ENCODE measurements at places on chromosomes 7 and 10.

GRCh38 chr10:53135213-53135896 lies 362.8 kb upstream of the MBL2 start:
- no peak for DNase-seq

DNA sequence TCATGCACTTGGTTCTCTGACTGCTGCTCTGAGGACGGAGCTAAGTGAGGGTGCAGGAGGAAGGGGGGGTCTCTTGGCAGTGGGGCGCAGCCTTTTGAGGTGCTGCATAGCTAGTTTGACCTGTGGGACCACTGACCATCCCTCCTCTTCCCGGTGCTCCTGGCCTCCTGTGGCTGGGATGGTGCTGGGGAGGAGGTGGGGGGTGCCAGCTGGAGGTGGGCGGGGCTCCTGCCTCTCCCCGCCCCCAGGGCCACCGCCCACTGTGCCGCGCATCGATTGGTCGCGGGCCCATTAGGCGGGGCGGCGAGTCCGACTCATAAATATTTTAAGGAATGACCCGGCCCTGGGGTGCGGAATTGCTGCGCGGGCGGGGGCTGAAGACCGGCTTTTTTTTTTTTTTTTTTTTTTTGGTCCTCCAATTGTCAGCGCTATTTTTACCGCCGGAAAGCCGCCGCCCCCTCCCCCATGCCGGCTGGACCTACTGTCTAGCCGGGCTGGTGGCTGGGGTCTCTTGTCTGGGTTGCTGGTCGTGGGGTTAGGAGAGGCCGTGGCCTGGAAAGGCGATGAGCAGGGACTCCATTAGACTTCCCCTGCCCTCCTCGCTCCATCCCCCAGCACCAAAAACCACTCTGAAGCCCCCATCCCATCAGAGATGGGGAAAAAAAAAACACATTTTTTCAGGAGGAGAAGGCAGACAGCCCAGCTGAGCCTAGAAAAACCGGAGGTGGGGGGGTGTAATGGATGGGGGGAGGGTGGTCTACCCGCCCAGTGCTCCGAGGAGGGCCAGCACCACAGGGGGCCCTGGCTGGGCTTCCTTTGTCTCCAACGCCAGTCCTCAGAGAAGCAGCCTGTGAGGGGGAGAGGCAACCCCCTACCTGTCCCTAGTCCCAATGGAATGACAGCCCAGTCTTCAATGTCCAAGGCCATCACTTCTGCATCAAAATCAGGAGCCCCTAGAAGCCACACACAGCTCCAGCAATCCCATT lies 6.4 kb downstream of the SH2B2 start:
- DNase-seq, result no peak

- no peak for DNase-seq
Observed at GRCh38 chr7:112892263-112892662, 102.1 kb upstream of the TMEM168 start.

DNA sequence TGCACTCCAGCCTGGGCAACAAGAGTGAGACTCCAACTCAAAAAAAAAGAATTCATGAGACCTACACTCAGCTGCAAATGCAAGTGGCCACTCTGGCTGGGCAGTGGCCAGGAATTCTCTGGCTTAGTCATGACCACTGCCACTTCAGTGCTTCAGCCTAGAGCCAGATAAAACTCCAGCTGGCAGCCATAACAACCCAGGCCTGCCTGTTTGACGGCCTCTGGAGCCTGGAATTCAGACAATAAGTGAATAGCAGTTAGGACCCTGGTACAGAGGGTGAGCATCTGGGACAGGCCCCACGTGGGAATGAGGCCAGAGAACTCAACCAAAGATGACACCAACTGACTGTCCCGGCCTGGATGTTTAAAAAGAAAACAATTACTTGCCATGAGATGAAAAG lies 18.9 kb downstream of the RCC1L start:
- DNase-seq, result no peak

DNA sequence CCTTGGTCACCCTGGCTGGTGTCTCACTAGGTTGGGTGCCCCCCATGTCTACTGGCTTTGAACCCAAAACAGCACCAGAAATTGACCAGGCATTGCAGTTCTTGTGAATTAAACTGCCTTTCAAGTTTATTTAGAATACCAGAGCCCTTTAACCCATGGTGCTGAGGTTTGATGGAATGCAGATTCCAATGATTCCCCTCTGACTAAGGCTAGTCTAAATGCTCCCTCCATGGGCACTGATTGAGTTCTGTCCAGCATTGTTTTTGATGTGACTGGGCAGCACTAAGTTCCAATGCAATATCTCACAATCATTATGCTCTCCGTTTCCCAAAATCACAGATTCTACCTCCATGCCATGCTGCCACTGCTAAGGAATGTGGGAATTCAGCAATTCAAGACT lies 1047.4 kb upstream of the LRRN3 start:
- no peak for DNase-seq

DNA sequence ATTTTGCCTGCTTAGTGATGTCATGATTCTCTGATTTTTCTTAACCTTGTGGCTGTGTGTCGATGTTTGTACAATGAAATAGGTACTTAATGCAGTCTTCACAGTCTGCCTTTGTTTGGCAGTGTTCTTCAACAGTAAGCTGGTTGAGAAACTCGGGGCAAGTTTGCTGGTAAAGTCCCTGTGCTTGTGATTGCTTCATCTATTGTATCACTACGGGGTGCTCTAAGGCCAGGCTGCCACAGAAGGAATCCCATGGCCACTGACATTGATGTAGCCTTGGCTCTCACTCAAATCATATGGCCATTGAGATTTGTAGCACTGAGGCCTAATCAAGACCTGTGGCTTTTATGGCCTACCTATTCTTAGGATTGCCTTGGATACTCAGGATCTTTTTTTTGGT lies 33.5 kb upstream of the PRSS37 start:
- DNase-seq, result no peak

DNA sequence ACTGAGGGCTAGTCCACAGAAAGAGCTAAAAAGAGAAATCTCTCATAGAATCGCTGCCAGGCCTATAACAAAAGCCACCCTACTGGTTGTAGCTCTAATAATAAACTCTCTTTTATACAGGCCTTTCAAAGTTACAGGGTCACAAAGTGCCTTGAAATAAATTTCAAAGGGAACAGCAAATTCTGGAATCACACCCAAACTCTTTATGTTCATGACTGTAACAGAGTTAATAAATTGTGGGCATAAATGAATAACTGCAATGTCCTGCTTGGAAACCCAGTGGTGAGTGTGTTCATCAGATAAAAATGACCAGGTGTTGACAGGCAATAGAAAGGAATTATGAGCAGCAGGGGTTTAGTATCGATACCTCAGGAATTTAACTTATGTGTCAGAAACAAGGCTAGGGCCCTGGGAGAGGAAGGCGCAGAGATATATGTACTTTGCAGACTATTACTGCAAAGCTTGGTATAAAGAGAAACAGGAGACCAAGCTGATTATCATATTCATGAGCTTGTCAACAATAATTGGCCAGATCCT lies 9.3 kb downstream of the CDC14C start:
- DNase-seq, result no peak

DNA sequence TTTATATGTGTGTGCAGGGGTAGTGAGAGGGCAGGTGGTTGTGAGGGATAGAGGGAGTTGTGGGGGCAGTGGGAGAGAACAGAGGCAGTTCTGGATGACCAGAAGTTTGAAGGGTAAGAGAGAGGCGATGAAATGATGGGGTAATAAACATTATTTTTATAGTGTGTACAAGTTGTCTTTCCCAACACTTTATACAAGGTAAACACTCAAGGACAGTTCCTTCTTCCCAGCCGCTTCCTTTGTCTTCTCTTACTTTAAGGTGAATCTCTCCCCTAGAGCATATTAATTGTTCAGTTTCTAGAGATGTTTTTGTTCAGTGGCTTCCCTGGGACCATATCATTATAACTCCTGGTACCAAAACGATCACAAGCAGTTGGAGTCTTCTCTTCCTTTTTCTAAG lies 475.8 kb downstream of the PLXNA4 start:
- no peak for DNase-seq

- no peak for DNase-seq
Observed at GRCh38 chr10:77505431-77506334, 131.9 kb downstream of the KCNMA1 start.

GRCh38 chr10:88346144-88346977 lies 236.8 kb downstream of the RNLS start:
- no peak for DNase-seq

GRCh38 chr7:96952974-96953391 lies 52.4 kb upstream of the DLX6 start:
- no peak for DNase-seq

- DNase-seq, result no peak
Observed at GRCh38 chr10:104337521-104337984, 712 bp downstream of the ITPRIP start.

DNA sequence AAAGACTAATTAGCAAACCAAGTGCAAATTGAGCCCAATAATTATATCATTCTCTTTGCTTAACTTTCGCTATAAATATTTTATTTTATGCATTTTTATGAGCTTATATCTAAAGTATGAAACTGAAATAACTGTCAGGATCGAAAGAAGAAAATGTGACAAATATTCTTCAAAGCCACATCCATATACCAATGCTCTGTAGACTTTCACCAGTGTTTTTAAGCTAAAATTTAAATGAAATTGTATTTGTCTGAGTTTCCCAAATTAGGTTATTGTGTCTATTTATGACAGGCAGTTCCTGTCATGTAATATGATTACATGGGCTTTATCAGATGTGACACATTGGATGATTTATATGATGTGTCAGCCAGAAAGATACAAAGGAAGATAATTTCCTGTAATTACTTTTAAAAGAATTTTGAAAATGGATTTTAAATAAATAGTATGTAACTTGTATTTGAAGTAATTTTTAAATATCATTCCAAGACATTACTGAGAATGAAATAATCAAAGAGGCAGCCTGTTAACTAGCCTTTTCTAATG lies 317.9 kb upstream of the KLF6 start:
- no peak for DNase-seq

DNA sequence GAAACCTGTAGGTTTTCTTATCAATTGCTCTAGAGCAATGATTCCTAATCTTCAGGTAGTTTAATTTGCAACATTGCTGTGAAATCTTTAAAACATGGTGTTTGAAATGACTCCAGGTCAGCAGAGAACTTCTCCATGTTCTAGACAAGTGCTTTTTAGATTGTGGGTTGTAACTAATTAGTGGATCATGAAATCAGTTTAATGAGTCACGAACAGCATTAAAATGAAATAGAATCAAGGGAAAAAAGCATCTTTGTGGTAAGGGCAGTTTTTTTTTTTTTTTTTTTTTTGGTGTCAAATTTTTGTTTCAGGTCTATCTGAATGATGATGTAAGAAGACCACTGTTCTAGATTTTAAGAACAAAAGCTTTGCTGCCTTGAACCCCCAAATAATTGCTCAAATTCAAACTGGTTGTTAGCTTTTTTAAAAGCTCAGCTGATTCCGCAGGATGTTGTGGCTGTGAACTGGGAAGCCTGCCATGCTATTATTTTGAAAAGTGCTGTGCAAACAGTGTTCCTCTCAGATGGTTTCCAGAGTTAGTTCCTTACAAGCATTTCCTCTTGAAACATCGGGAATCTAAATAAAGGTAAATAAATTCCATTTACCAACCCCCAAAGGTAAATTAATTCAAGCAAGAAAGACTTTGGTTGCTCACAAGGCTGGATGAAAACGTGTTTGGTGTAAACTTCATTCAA lies 13.1 kb upstream of the PDK4 start:
- DNase-seq, result no peak

DNA sequence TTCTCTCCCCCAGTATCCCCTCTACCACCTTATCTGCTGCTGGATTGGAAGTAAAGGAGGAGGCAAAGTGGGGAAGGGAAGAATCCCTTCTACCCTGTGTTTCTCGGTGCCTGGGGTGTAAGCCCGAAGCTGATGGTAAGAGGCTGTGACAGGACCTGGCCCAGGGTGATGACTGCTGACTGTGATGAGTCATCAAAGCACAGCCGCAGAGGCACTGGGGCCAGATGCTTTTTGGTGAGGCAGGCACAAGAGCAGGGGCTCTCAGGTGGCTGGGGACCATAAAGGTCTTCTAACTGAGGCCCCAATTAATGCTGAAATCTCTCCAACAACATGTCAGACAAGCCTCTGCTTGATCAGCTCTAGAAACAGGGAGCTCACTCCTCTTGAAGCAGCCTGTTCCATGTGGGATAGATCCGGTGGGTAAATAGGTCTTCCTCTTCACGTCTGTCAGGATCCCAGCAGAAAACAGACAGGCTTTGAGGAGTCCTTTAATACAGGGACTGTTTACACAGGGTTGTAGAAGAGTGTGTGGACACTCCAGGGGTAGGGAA lies 86.1 kb upstream of the PCBD1 start:
- no peak for DNase-seq

DNA sequence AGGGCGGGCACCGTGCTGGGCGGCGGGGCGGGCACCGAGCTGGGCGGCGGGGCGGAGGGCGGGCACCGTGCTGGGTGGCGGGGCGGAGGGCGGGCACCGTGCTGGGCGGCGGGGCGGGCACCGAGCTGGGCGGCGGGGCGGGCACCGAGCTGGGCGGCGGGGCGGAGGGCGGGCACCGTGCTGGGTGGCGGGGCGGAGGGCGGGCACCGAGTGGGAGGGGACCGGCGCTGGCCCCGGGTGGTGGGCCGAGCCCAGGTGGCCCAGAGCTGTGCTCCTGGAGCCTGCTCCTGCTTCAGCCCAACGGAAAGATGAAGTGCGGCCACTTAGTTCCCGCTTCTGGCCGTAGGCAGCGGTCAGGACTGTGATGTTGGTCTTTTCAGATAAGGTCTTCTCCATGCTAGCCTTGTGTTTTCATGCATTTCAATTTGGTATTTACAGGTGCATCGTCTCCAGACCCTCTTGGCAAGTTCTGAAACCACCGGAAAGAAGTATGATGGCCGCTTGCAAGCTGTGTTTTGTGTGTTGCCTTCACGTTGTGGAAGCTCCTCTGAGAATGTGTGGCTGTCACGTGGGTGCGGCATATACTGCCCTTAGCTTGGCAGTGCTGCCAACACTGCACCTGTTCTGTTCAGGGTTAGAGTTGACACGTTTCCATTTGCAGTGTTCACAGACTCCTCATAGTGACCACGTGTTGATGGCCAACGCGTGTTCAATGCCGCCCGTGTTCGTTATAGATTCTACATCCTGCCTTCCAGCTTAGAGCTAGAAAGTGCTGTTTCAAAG lies 25.2 kb downstream of the IQCE start:
- no peak for DNase-seq

DNA sequence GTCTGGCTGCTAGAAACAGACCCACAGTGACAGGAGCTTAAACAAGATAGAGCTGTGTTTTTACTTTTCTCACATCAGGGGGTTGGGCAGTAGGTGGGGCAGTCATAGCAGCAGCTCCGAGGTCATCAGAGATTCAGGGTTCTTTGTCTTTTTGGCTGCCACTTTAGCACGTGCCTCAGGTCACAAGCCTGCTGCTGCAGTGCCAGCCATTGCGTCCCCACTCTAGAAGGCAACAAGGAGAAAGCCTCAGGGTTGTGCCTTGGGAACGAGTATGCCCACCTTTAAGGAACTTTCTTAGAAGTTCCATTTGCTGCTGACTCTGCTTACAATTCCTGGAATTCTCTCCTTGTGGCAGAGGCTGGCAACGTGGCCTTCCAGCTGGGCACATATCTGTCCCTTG lies 660.7 kb upstream of the FOXK1 start:
- DNase-seq, result no peak

DNA sequence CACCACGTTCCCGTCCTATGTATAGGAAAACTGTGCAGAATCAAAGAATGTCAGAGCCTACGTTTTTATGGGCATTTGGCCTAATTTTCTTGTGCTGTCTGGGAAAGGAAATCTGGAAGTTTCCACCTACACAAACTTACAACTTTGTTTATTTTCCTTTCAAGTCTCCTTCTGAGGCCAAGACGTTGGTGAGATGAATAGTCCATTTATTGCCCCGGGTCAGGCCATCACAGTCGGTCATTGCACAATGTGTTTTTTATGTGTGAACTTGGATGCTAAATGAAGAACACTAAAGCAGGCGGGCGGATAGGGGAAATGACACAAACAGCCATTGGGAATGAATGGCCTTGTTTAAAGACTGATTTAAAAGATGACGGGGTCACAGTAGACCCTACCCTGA lies 38.6 kb downstream of the TRIL start:
- DNase-seq, result no peak
